MG63 (cell line): ENCODE measurements at places on chromosomes 11 and 22. TPM values are rescaled to one million over a fixed set of nuclear protein-coding genes. Genes with fewer than 3 reads are reported as not detected.

DNA sequence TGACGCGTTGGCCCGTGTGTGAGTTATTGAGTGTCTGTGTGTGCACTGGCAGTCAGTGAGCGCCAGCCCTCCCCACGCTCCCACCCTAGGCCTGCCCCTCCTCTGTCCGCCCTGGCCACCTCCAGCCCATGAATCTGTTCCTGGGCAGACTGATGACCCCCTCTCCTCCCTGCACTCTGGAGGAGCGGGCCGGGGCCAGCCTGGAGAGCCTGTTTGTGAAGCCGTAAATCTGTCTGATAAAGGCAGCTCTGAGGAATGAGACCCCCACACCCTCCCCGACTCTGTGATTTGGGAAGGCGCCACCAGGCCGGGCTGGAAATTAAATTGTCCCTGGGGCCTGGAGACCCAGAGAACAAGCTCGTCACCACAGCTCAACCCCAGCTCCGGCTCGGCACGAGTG, 8.6 kb downstream of the TSSC4 start:
- no peak for DNase-seq

DNA sequence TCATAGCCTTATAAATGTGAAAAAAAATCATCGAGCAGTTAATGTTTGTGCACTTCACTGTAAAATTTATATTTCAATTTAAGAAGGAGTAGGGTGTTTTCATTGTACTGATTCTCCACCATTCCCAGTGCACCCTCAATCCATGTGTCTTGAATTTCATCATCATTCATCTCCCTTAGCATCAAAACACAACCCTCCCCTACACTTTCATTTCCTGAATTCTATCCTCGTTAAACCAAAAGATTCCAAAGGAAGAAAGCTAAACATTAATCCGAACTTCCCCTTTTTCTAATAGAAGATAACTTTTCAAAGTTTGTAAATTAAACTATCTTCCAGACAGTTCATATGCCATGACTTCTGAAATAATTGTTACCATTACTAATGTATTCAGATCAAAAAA, 34.1 kb upstream of the OR8B8 start:
- DNase-seq = no peak

- DNase-seq = no peak
Measured at GRCh38 chr11:117410861-117411710, 83.4 kb downstream of the CEP164 start.

- no peak for DNase-seq
Measured at GRCh38 chr11:46117842-46118241, 3.4 kb downstream of the PHF21A start.

DNA sequence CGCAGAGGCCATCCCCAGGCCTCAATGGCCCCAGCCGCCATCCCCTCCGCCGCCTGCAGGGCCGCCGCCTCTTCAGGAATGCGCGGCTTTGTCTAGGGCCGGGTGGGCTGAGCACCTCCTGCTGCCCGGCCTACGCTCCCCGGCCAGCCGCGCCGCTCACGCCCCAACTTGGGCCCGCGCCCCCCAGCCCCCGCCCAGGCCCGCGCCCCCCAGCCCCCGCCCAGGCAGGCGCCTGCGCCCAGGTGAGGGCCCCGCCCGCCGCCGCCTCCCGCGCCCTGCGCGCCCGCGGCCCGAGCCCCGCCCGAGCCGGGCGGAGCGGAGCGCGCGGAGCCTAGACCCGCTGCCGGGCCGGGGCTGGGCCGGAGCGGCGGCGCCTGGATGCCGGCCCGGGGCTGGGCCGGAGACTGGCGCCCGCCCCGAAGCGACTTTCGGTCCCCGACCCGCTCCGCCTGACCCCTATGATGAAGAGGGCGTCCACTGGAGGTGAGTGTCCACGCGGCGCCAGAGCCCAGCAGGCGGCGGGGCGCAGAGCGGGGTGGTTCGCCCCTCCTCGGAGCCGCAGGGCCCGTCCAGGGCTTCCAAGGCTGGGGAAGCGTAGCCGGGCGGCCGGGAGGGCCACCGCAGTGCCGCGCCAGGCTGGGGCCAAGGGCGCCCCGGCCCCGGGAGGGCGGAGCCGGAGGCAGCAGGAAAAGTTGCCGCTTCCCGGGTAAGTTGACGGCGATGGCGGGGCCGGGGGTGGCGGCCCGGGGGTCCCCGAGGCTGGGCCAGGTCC, 34.3 kb upstream of the PRODH start:
- peak; percentile 23 for DNase-seq

GRCh38 chr11:132632641-132633124, 899.6 kb downstream of the OPCML start:
- DNase-seq = peak; percentile 57

GRCh38 chr11:94018721-94019120, 2.4 kb upstream of the HEPHL1 start:
- DNase-seq = no peak

DNA sequence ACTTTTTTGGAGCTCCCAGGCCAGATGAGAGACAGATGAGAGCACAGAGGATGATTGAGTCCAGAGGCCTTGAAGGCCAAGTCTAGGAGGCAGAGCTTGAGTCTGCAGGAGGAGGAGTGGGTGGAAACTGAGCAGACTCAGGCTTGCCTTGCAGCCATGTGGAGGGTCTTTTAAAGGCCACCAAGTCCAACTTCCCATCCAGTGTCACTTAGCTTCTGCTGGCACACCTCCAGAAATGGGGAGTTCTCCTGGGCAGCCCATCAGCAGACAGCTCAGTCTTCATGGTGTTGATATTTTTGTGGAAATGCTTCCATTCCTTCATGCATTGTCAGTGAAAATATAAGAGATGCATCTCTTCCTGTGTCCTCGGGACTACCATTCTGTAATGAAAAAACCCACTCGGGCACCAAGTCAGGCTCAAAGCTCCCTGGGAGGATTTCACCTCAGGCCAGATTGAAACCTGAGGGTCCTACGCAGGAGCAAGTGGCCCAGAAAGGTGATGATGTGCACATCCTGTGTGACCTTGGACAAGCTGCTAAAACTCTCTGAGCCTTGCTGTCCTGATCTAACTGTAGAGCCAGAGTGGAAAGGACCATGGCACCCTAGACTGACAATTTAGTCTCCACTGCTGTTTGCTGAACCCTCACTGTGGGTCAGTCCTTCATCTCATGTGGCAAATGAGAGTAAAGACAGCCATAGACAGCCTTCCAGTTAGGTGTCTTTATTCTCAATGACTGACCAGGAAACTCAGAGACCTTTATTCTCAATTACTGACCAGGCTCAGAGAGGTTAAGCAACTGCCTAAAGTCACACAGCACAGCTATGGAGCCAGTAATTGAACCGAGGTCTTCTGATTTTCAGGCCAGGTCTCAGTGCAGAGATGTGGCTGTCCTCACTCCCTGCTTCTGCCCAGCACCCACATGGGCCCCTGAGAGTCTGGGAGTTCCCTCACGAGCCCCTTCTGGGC, 2.9 kb upstream of the LRRC32 start:
- DNase-seq = no peak

DNA sequence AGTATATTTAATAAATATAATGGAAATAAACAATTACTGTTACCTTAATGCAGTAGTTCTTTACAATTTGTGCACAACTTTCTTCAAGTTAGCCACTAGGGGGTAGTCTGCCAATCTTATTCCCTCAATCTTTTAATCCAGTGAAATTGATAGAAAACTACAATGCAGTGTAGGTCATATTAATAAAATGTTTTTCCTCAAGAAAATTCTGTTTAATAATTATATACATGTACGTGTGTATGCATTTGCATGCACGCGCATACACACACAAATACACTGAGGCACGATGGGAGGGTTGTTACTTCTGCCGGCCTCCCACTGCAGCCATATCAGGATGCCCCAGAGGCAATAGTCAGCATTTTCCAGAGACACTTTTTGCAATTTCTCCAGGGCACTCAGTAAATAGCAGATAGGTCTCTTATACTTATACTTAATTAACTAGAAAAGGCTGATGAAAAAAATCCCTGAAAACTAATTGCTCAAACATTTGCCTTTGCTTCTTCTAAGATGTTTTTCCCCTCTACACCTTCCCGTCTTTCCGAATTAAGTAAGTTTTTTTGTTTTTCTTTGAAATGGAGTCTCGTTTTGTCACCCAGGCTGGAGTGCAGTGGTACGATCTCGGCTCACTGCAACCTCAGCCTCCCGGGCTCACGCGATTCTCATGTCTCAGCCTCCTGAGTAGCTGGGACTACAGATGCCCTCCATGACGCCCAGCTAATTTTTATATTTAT, 3.1 kb downstream of the GAB2 start:
- DNase-seq = no peak

DNA sequence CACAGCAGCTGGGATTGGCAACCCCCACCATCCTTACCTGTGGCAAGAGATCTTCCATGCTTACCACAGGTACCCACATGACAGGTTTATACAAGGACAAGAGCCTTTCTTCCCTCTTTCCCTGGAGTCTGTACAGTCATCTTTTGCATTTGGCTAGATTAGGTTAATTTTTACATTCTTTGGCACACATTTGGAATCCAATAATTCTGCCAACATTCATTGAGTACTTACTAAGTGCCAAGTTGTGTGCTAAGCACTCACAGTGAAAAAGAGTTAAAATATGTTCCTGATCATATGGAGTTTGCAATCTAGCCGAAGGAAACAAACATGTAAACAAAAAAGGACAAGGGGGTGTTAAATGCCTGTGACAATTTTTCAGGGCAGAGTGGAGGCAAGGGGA, 50.0 kb upstream of the OPCML start:
- DNase-seq = no peak

DNA sequence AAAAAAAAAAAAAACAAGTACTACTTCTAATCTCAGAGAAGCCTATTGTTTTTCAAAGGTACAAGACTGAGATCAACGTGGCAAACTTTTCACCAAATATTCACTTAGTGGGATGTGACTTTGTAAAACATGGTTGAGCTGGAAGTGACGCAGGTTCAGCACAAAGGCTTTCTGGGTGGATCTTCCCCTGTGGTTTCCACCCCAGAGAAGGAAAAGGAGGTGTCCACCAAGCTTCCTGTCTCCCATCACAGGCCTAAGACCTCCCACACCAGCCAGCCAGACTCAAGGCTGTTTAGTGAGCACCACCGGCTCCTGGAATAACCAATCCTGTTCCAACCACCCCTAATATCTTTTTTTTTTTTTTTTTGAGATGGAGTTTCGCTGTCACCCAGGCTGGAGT, 5.7 kb downstream of the TMEM184B start:
- no peak for DNase-seq

GRCh38 chr11:66464916-66465315, 1.8 kb upstream of the PELI3 start:
- no peak for DNase-seq

DNA sequence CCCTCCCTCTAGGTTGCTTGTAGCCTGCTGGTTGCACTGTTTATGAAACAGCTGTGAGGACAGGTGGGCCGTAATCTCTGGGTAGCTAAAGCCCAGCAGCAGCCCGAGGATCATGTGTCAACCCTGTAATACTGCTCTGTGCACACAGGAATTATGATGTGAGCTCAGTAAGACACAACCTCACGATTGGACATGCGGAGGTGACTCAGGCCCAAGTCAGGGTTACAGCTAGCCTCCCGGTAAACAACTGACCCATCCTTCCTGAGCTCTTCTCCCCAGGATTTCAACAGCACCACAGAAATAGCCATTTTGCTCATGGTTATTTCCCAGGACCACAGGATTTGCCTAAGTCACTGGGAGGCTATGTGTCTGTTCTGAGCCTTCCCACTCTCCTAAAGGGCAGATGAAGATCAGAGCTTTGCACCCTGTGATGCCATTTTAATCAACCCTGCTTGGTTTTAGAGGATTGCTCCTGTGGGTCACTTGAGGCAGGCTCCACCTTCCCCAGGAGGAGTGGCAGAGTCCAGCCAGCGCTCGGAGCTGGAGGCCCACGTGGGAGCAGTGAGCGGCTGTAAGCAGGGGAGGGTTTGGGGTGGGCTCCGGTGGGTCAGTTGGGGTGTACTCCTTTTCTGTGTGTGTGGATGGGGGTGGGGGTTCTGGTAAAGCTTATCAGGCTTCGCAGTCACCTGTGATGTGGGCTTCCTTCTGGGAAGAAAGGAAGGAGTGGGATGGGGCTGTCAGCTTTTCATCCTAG, at the start of gene AMPD3:
TSS of gene AMPD3 (plus strand) at position 387 of the 754 bp plus-strand sequence. CDS start 6,256 bp downstream, outside the sequence.
- DNase-seq = peak; percentile 91

DNA sequence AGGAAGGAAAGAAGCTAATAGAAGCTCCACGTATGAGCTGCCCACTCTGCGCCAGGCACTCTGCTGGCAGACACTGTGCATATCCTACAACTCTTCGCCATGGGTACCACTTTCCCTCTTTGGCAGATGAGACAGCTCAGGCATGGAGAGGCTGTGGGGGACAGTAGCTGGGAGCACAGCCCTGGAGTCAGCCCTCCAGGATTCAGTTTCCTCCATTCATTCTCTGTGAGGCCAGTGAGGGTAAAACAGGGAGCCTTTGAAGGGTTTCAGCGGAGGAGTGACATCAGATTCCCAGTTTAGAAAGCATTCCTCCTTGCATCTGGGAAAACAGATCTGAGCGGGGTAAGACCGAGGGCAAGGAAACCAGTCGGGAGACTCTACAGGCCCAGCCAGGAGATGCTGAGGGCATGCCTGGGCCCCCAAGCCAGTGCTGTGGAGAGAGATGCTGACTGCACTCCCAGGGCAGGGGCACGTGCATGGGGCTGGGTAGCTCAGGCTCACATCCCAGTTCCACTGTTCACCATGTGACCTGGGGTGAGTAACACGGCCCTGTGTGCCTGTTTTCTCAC, 58.3 kb upstream of the EMID1 start:
- no peak for DNase-seq

GRCh38 chr11:65918211-65919140, at the start of gene C11orf68:
Gene C11orf68 (minus strand): TSS chr11:65919062. CDS start chr11:65919031, 31 bp downstream.
- DNase-seq = no peak

- DNase-seq = no peak
Measured at GRCh38 chr11:80239217-80239616, 798.4 kb upstream of the TENM4 start.

DNA sequence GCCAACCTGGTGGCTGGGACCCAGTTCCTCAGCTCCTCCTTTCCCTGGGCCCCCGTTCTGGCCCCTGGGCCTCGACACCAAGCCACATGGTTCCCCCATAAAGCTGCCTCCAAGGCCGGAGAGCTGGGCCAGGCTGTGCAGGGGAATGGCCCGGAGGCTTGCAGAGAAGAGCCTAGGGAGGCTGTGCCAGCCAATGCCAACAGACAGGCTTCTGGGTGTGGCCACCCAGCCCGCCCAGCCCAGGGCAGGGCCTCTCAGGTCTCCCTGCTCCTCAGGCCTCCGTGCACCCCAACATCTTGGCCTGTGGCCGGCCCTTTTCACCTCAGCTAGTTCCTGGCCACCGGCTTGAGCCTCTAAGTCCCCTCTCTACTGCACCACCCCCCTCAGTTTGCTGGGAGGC, 17.4 kb upstream of the FLRT1 start:
- no peak for DNase-seq

- no peak for DNase-seq
Measured at GRCh38 chr11:104206936-104207335, 43.0 kb upstream of the PDGFD start.

GRCh38 chr11:90737444-90738050, 514.7 kb upstream of the CHORDC1 start:
- DNase-seq = no peak

- no peak for DNase-seq
Measured at GRCh38 chr11:27468209-27468994, 4.2 kb downstream of the LGR4 start.

Gene GNAZ
- total RNA-seq = 10.5 and 12.8 TPM in 2 replicates

Gene FAM227A
- 0.33 TPM in 1 of 2 replicates, not detected in the other for total RNA-seq

Gene SCUBE1
- total RNA-seq = 0.05 and 0.16 TPM in 2 replicates

Gene ZBTB16
- not detected in 2 replicates for total RNA-seq

Gene VWA5A
- total RNA-seq = 0.59 and 0.95 TPM in 2 replicates

Gene PARVG
- not detected in 2 replicates for total RNA-seq

Gene PLAAT3
- 13.6 and 28.8 TPM in 2 replicates for total RNA-seq

Gene BTG4
- total RNA-seq = not detected in 2 replicates

Gene SYT9
- 0.23 TPM in 1 of 2 replicates, not detected in the other for total RNA-seq

Gene SLC5A12
- total RNA-seq = not detected in 2 replicates

Gene SERPINH1
- total RNA-seq = 1,157 and 1,275 TPM in 2 replicates

Gene APOL5
- total RNA-seq = not detected in 2 replicates

Gene UBASH3B
- total RNA-seq = 9.4 and 16.4 TPM in 2 replicates

Gene CECR2
- 0.07 and 0.20 TPM in 2 replicates for total RNA-seq

Gene OR5W2
- total RNA-seq = not detected in 2 replicates

Gene A4GALT
- total RNA-seq = 9.1 and 17.9 TPM in 2 replicates
